ENCODE measurements at places on chromosomes 5 and 9. TPM values are rescaled to one million over a fixed set of nuclear protein-coding genes. Genes with fewer than 3 reads are reported as not detected.

GRCh38 chr5:179051784-179052183 is 8.4 kb upstream of the ZNF354C start:
- no peak overlapping the region for H3K4me3 ChIP-seq
- no peak for DNase-seq
- no peaks in the 10 kb centered on the region for H3K4me1 ChIP-seq
- H3K36me3 ChIP-seq = no peaks in the 10 kb centered on the region

DNA sequence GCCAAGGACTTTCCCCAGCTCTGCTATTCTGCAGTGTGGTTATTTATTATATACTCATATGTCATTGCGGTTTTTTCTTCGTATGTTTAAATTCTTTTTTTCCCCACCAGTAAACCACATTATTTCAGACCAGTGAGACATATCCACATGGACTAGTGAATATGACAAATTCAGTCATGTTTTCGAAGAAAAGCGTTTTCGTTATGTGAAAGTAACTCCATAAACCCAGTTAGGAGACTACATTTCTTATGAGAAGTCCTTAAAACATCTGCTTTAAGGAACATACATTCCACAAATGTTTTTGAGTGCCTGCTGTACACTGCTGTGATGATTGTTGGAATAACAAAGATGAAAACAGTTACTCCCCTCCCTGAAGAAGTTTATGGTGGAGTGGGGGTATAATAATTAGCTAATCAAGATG is 591.8 kb upstream of the CLINT1 start:
- no peak for DNase-seq
- H3K4me3 ChIP-seq = no peak overlapping the region
- no peaks in the 10 kb centered on the region for H3K27me3 ChIP-seq

DNA sequence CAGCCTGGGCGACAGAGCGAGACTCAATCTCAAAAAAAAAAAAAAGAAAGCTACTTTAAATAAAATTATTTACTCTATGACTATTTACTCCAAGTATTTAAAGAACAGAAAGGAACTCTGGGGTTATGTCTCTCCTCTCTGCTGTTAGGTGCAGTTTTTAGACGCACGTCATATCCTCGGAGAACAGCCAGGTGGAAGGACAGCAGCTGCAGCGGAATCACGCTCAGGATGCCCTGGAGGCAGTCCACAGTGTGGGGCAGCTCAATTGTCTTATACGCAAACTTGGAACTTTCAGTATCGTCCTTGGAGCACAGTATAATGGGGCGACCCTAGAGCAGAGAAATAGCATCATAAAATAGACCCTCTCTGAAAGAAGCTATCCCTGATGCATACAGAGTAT is 10.4 kb upstream of the MAPK9 start:
- H3K27ac ChIP-seq = no peak overlapping the region
- no peak for DNase-seq
- no peaks in the 10 kb centered on the region for H3K4me1 ChIP-seq
- no peak overlapping the region for H3K4me3 ChIP-seq

DNA sequence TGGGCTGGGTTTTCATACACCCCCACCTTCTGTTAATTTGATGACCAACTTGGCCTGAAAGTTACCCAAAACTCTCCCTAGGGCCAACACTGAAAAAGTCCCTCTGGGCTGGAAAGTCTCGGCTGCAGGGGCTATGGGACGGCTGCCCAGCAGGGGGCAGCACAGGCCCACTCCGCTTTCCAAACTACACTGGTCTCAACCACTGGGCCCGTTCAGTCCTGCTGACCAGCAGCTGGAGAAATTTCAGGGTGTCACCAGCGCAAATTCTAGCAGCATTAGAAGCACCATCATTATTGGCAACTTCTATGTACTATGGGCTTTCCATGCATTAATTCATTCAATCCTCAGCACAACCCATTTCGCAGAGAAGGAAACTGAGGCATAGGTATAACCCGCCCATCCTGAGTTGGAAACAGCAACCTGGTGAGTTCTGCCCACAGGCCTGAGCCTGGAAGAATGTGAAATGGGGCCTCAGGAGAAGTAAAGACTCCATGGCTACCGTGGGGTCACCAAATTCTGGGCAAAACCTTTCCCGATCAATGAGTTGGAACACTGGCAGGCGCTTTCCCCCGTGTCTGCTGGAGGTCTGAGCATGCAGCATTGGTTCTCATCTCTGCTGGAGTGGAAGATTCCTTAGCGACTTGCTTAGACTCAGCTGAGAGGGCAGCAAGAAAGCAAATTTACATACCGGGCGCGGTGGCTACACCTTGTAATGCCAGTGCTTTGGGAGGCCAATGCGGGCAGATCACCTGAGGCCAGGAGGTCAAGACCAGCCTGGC is 9.7 kb downstream of the ORM2 start:
- H3K27ac ChIP-seq = no peak overlapping the region
- H3K27me3 ChIP-seq = no peaks in the 10 kb centered on the region
- no peak overlapping the region for H3K4me3 ChIP-seq
- H3K4me1 ChIP-seq = no peaks in the 10 kb centered on the region

- no peak overlapping the region for H3K4me3 ChIP-seq
- DNase-seq = no peak
- no peak overlapping the region for H3K27ac ChIP-seq
- no peaks in the 10 kb centered on the region for H3K4me1 ChIP-seq
- no peaks in the 10 kb centered on the region for H3K27me3 ChIP-seq
Measured at GRCh38 chr5:38911933-38912332, 66.1 kb downstream of the OSMR start.

DNA sequence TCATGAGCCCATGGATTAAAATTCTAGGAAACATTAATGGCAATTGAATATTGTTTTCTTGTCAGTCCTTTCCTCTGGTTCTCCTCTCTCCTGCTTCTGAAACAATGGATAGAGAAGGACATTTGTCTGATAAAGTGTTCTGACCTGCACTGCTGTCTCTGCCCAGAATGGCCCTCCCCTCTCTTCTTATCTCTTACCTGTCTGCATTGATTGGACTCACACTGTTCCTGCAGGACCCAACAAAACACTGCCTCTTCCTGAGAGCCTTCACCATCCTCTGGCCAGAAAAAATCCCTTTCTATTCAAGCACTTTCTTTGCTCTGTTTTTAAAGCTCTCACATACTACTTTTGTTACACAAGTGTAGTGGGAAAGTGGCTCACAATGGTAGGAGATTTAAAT is 143.8 kb upstream of the DHFR start:
- H3K4me3 ChIP-seq = no peak overlapping the region
- H3K27ac ChIP-seq = no peak overlapping the region
- H3K4me1 ChIP-seq = no peaks in the 10 kb centered on the region

DNA sequence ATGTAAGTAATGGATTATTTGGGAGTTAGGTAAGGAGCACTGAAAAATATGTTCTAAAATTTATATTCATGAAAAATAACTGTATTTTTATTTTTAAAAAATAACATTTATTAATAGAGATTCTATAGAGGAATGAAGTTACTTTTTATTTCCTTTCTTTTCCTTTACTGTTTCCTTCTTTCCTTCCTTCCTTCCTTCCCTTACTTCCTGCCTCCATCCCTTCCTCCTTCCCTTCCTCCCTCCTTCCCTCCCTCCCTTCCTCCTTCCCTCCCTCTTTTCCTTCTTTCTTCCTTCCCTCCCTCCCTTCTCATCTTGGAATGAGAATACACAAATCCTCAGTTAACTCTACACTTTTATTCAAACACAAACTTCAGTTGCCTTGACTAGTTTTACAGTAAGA is 560.1 kb downstream of the RAB3C start:
- H3K4me1 ChIP-seq = peaks cover 7% of the 10 kb centered on the region
- DNase-seq = no peak
- no peak overlapping the region for H3K27ac ChIP-seq
- no peaks in the 10 kb centered on the region for H3K36me3 ChIP-seq

GRCh38 chr5:159928122-159928909 is 12.0 kb downstream of the ADRA1B start:
- H3K4me3 ChIP-seq = no peak overlapping the region
- peaks cover 8% of the 10 kb centered on the region for H3K27me3 ChIP-seq
- no peaks in the 10 kb centered on the region for H3K4me1 ChIP-seq
- H3K27ac ChIP-seq = no peak overlapping the region
- no peaks in the 10 kb centered on the region for H3K36me3 ChIP-seq

GRCh38 chr5:518721-519120 is 5.5 kb downstream of the SLC9A3 start:
- no peak overlapping the region for H3K27ac ChIP-seq
- DNase-seq = no peak
- peaks cover 37% of the 10 kb centered on the region for H3K4me1 ChIP-seq
- no peak overlapping the region for H3K4me3 ChIP-seq
- H3K36me3 ChIP-seq = no peaks in the 10 kb centered on the region
- peaks cover 86% of the 10 kb centered on the region for H3K27me3 ChIP-seq

Gene RNF208
- 0.77 TPM for total RNA-seq

Gene GABRA1
- not detected for total RNA-seq

Gene FAM53C
- total RNA-seq = 72.5 TPM

Gene LRRC26
- not detected for total RNA-seq

Gene MLANA
- total RNA-seq = not detected

Measured in neural progenitor cell (in vitro differentiated cells).